ENCODE measurements at places on chromosomes 6 and 20. TPM values are rescaled to one million over a fixed set of nuclear protein-coding genes. Genes with fewer than 3 reads are reported as not detected.
A peak's percentile ranks its signal among the peaks of the same experiment; 100 is the strongest.

DNA sequence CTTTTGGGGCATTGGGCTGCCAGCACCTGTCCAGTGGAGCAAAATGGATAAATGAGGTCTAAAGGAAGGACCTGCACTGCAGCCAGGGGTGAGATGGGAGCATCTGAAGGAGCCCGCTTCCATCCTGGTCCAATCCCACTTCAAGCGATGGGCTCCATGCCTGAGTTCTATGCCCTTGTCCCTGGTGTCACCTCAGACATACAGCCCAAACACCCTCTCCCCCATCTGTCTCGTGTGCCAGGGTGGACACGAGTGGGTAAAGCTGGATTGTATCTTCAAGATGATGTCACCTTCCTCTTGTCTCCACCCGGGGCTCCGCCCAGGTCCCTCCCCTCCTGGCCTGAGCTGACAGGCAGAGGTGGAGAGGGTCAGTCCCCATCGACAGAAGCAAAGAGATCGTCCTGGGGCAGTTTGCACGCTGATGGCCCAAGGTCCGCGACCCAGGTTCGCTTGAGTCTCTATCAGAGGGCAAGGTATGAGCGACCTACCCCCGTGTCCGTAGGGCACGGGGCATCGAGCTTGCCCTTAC is 544 bp downstream of the SMIM29 start:
- DNase-seq = peak; percentile 74

GRCh38 chr6:38625217-38625616 is 14.5 kb downstream of the BTBD9 start:
- DNase-seq = no peak

DNA sequence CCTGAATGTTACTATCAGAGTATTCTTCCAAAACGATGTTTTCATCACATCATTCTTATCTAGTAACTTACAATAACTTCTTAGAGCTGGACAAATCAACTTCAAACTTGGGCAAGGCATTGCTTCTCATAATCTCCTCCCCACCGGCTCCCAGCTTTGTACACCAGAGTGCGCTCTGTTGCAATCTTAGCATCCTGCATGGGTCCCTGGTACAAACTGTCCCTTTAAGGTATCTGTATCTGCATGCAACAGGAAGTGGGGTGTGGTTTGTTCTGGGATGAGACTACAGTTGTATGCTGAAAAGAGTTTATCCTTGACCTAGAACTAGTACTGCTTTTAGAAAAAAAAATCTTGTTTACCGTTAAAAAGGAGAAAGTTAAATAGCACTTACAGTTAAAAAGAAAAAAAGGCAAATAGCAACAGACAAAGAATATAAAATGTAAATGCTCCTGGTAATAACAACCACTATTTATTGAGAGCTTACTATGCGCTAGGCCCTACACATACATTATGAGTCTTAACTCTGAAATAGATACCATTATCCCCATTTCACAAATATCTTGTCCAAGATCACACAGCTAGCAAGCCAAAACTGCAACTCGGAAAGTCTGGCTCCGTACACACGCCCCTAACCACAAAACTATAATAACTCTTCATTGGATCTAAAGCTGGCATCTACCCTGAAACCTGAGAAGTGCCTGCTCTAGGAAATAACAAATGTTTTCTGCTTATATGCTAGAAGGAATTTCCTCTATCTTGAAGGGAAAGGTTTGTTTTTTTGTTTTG is 9.8 kb upstream of the HECA start:
- DNase-seq = peak; percentile 66

- no peak for DNase-seq
Observed at GRCh38 chr6:91490671-91491301, 903.9 kb upstream of the MAP3K7 start.

Gene PPP2R5D
- total RNA-seq = 34.7 TPM

Gene SYNDIG1
- total RNA-seq = 2.5 TPM

GRCh38 chr6:100346828-100347227 is 117.9 kb downstream of the SIM1 start:
- DNase-seq = no peak

- no peak for DNase-seq
Observed at GRCh38 chr6:170179616-170180324, 111.1 kb downstream of the DLL1 start.

- DNase-seq = no peak
Observed at GRCh38 chr6:106572875-106573585, 56.3 kb downstream of the RTN4IP1 start.

DNA sequence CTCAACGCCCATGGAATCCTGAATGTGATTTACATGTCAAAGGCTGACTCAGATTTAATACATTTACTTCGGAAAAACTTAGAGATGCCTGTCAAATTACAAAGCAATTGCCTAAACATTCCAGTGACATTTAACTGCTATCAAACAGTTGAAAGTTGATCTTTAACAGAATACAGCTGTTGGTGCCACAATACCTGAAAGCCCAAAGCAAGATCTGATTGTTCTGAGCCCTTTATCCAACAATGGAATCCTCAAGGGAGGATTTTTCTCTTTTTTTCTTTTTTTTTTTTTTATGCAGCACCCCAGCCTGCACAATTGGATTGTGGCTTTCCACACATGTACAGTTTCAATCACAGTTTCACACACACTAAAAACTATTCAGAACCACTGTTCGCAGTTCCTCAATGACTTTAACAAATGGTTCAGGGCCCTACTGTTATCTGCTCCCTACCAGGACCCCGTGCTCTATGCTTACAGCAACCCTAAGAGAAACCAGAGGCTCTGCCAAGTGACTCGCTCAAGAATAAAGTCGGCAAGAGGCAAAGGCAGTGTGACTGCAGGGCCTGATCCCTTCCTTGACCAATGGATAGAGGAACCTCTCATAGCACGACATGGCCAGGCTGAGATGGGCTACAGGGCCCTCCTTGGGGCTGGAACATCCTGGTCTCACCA is 33.3 kb downstream of the EPB41L2 start:
- DNase-seq = no peak

GRCh38 chr6:56279331-56280080 is 32.1 kb upstream of the COL21A1 start:
- DNase-seq = peak; percentile 58

GRCh38 chr6:107741191-107741680 is 82.9 kb downstream of the SCML4 start:
- no peak for DNase-seq

Data from muscle of leg (tissue), 16 donors.